ENCODE measurements at places on chromosomes 3 and 15.

- peak; percentile 23 for DNase-seq
These were observed at the start of gene LRRC15 for GRCh38 chr3:194369522-194370279. LRRC15 (minus strand) TSS chr3:194369743; CDS start chr3:194361043, 8,700 bp downstream.

DNA sequence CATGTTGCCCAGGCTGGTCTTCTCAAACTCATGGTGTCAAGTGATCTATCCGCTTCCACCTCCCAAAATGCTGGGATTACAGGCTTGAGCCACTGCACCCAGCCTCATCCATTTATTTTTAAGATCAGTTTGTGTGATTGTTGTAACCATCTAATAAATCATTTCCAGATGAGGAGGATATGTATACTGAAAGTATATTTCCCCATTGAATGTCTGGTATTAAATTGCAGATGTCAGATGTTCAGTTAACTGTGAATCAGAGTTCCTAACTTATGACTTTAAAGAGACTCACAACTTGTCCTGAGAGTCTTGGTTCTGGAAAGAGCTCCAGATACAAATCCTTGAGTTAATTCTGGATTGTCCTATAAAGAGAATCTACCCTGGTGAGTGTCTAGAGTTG lies 62.4 kb downstream of the TRIM71 start:
- no peak for DNase-seq

GRCh38 chr15:89058876-89059405 lies 29.3 kb upstream of the ABHD2 start:
- DNase-seq = no peak

DNA sequence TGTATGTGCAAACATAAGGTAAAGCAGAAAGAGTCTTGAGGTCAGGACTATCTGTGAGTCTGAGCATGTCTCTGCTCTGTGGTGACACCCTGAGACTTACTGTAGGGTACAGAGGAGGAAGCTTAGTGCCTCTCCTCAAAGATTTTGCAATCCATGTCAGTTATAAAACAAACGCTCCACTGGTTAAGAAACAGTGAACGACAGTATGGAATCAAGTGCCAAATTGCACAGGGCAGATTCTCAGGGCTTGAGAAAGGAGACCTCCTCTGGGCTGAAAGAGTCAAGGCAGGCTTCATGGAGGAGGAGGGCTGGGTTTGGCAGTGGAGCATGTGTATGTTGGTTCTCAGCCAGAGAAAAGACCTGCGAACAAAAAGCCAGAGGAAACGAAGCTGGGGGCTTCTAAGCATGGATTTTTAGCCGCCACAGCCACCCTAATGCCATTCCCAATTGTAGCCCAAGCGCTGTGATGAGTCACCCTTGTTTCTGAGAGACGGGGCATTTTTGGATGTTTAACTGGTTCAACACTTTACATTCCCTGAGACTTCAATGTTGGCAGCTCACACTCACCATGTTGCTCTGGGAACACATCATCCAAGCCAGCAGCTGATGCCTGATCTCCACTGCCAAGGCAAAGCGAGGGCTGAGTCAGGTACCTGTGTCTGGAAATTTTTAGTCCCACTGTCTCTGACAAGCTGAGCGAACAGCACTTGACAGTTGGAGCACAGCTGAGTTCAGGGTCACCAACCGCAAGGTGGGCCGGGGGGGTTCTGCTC lies 3.4 kb upstream of the DGKG start:
- no peak for DNase-seq

DNA sequence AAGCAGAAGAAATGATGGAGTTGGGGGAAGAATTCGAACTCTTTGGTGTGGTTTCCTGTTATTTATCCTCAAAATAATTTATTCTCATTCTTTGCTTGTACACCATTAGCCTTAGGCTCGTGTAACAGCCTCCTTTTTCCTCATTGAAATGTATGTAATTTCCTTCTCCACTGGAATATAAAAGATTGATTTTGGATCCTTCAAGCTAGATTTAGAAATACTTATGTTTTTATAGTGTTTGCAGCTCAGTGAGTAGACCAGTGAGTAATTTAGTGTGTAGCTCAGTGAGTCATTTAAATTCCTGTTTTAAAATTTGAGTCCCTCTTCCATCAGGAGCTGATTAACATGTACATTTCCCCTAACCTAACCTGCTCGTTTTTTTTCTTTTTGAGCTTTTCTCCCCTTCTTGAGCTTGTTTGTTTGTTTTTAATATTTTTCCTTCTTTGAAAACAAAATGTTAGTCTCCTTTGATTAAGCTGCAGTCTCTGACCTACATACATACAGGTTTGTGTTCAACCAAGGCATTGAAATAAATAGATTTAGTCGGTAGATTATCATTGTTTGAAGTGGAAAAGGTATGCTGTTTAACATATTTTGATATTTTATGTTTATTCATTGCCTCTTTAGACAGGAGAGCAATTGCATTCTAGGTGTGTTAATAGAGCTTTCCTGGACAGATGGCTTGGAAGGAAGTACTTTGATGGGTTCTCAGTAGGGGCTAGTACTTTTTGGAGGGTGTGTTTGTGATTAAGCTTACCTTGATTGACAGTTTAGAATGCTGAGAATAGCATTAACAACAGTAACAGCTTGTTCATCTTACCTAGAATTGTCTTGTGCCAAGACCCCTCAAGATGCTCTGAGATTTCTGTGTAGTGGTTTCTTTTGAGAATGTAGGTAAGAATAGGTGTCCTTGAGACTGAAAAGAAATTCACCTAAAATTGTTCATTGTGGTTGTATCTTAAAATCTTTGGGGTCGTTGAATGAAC lies 5.9 kb downstream of the USP3 start:
- no peak for DNase-seq

GRCh38 chr15:67533873-67534272 lies 8.6 kb upstream of the MAP2K5 start:
- DNase-seq = no peak
